ENCODE measurements at places on chromosomes 11 and 22.

- no peak for DNase-seq
Measured at GRCh38 chr11:45884596-45885185, 760 bp upstream of the MAPK8IP1 start.

DNA sequence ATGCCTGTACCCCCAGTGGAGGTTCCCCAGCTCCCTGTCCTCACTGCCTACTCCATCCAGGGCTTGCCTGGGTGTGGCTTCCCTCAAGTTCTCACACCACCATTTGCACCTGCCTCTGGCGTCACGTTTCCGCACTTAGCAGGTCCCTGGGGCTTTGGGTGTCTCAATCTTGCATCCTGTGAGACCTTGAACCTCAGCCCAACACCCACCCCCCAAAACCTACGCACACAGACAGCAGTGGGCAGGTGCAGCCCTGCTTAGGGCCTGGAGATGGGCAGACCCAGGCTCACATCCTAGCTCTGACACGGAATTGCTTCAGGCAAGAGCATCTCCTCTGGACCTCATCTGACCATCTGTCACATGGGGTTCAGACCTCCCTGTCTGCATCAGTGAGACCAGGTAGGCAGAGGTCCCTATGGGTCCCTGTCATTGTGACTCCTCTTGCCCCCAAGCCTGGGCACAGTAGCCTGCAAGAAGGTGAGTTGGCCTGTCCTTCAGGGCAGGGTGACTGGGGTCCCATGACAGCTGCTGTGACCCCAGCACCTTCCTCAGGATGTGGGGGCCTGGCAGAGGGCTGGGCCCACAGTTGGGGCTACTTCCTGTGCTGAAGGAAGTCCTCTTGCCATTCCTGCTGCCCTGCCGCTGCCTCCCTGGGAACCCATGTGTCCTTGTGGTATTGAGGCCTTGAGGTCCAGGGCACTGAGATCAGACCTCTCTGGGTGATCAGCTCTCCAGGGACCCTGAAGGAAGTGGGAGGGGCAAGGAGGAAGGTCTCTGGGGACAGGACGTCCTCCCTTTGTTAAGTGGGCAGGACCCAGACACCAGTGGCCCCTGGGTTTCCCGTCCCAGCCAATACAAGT, 2.0 kb downstream of the SIPA1 start:
- peak; percentile 37 for DNase-seq

- DNase-seq, result no peak
Measured at GRCh38 chr22:40377931-40378330, 7.5 kb downstream of the SGSM3 start.

- DNase-seq, result no peak
Measured at GRCh38 chr11:114442536-114442935, 3.3 kb downstream of the REXO2 start.

DNA sequence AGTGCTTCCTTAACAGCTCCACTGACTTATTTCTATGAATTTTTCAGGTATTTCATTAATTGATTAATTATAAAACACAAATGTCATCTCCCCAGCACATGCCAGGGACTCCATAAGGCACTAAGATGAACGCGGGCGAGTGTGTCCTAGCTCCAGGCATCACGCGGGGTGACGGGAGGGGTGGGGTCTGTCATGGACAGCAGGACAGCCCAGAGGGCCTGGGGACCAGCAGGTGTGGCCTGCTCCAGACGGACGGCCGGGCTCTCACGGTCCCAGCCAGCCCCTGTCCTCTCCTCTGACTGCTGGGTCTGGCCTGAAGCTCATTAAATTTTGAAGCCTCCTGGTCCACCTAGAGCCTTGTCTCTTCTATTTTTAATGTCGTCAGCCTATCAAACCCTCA, 531.1 kb downstream of the BRD1 start:
- no peak for DNase-seq

DNA sequence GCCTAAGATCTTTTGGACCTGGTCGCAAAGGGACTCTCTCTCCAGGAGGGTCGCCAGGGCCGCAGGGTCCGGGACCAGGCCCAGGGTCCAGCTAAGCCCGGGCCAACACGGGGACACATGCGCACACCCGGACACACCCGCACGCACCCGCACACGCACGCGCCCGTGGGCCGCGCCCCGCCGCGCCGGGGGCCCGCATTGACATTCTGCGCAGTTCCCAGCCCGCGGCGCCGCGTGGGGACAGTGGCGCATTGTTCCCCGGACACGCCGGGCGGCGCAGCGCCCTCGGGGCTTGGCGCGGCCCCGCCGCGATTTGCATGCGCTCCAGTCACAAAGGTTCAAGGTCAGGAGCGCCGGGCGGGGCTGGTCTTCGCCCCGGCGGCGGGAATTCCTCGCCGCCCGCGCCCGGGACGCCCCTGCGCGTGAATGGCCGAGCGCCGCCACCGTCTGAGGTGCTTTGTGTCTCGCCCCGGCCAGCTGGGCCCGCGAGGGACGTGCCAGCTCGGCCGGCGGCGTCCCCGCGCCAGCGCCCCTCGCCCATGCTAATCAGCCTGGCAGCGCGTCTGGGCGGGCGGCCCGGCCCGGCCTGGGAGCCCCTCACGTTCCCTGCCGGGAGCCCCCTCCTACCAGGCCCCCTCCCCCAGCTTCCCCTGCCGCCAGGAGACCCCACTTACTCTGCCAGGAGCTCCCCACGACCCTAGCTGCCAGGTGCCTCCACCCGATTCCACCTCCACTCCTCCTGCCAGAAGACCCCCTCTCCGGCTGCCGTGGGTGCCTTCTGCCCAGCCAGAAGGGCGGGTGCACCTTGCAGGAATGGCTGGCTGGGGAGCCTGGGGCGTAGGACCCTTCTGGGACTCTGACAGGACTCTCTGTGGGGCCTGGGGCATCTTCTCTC, 50.5 kb upstream of the WNT7B start:
- DNase-seq, result no peak

DNA sequence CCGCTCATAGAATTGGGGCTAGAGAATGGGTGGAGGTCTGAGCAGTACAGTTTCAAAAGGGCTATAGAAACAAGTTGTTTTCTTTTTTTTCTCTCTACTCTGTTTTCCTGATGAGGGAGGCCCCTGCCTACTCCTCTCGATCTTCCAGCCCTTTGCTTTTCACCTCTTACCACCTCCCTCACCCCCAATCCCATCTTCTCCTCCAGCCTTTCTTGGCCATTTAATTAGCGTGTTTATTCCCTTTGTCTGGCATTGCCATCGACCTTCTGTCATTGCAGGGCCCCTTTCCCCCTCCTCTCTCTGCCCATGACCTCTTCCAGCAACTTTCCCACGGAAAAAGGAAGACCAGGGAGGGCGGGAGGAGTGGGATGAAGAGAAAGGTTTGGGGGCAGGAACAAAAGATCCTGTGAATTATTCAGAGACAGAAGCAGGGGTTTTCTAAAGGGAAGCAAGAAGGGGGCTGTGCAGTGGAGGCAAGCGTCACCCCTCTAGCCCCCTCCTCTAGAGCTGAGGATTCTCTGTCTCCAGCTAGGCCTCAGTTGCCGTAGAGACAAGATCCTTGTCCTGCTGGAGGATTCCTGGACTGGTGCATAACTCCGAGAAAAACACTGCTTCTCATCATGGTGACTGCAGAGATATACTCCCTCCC, 12.9 kb downstream of the DTX4 start:
- DNase-seq, result no peak

GRCh38 chr11:118998822-118999221, 884 bp downstream of the CENATAC start:
- no peak for DNase-seq

DNA sequence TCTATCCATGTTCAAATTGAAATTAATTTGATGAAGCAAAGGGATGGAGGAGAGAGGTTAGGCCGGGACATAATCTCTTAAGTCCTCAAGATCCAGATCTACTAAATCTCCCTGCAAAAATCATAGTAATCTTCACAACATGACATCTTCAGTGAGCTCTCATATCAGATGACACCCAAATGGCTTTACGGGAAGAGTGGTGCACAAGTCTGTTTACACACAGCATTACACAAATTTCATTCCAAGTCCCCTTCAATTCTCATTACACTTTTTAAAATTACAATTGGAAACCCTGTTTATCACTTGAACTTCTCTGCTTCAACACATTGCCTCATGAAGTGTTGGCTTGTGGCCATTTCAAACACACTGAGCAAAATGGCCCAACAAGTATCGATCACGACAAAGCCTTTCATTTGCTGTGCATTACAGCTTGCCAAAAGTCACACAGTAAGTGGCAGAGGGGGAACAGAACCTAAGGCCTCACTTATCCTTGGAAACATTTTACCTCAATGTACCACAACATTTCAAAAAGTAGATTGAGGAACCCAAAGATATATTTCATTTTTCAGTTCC, 17.9 kb upstream of the TPH1 start:
- DNase-seq, result no peak

- no peak for DNase-seq
Measured at GRCh38 chr11:83278351-83278750, 7.8 kb downstream of the CCDC90B start.

DNA sequence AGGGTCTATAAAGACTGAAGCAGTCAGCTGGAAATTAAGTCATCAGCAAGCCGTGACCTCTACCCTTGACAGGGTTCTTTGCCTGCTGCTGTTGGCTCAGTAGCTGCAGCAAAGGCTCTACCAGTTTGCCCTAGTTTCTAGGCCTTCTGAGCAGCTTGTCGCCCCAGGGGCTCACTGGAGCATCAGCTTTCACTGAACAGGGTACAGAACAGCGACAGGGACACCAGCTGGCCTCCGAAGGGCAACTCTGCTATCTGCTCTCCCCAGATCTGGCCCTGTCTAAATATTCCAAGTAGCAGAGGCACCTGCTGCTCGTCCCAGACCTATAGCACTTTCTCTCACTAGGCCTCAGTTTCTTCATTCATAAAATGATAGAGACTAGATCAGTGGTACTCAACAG, 42.4 kb downstream of the SMCO4 start:
- no peak for DNase-seq

DNA sequence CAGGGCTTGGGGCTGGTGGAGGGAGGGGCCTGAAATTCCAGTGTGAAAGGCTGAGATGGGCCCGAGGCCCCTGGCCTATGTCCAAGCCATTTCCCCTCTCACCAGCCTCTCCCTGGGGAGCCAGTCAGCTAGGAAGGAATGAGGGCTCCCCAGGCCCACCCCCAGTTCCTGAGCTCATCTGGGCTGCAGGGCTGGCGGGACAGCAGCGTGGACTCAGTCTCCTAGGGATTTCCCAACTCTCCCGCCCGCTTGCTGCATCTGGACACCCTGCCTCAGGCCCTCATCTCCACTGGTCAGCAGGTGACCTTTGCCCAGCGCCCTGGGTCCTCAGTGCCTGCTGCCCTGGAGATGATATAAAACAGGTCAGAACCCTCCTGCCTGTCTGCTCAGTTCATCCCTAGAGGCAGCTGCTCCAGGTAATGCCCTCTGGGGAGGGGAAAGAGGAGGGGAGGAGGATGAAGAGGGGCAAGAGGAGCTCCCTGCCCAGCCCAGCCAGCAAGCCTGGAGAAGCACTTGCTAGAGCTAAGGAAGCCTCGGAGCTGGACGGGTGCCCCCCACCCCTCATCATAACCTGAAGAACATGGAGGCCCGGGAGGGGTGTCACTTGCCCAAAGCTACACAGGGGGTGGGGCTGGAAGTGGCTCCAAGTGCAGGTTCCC, at the start of gene APOC3:
Gene APOC3, plus strand, starts transcription at position 383 of the 659 bp plus-strand sequence. CDS start 676 bp downstream, outside the sequence.
- no peak for DNase-seq

DNA sequence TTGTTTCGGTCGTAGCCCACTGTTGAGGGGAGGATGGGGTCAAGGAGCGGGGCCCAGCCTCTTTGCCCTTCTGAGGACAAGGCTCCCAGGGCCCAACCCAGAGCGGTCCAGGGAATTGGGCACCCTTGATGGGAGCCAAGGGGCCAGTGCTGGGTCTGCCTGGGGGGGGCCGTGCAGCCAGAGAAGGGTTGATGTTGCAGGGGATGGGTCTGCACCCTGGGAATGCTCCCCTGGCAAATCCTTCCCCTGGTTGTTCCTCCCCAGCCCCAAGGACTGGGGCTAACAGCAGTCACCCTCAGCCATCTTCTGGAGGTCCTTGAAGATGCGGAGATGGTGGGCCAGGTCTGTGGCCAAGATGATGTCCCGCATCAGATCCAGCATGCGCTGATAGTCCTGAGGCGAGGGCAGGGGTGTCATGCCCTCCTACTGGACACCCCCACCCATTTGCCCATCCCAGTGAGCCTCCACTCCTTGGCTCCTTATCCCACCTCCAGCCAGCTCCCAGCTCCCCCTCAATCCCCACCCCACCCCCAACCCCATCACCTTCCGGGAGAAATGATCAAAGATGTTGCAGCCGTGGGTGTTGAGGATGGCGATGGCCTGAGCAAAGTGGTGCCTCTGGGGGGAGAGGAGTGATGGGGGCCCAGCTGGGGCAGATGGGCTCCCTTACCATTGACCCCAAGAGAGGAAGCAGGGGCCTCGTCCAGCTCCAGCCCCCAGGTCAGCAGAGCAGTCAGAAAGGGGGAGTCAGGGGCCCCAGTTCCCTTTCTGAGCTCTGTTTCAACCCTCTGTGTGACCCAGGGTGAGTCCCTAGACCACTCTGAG, 95.0 kb downstream of the PDE2A start:
- no peak for DNase-seq

GRCh38 chr22:29433856-29434255, 4.5 kb upstream of the RFPL1 start:
- no peak for DNase-seq

- DNase-seq, result peak; percentile 11
Measured at GRCh38 chr22:29689880-29690213, 30.0 kb upstream of the CABP7 start.

- DNase-seq, result no peak
Measured at GRCh38 chr11:16860617-16861016, 122.2 kb downstream of the C11orf58 start.

- peak; percentile 37 for DNase-seq
Measured at GRCh38 chr11:67584205-67584880, 731 bp downstream of the GSTP1 start.

- DNase-seq, result no peak
Measured at GRCh38 chr11:110336054-110336453, 39.6 kb upstream of the RDX start.

DNA sequence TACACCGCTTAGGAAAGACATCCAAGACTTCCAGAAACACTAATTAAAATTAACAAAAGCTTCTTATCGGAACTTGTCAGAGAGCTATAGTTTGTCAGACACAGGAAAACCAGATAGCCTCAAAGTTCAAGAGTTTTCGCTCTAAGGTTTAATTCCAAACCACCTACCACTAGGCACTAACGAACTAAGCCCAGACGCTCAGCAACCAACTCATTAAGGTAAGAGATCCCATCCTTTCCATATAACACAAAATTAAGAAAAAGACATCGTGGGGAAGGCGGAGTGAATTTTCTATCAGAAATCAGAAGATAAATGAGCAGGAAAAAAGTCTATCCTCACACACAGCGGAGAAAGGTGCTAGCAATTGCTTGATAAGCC, 382 bp downstream of the IMMP1L start:
- no peak for DNase-seq

- no peak for DNase-seq
Measured at GRCh38 chr11:3163241-3163981, 1.7 kb downstream of the OSBPL5 start.

GRCh38 chr11:13119361-13119760, 110.2 kb downstream of the RASSF10 start:
- no peak for DNase-seq

Measured in stimulated activated naive CD4-positive, alpha-beta T cell treated with Interleukin-2 at 50 U/mL for 16 hours (primary cell).